ENCODE measurements at places on chromosomes 7 and 10. TPM values are rescaled to one million over a fixed set of nuclear protein-coding genes. Genes with fewer than 3 reads are reported as not detected.
A peak's percentile ranks its signal among the peaks of the same experiment; 100 is the strongest.

DNA sequence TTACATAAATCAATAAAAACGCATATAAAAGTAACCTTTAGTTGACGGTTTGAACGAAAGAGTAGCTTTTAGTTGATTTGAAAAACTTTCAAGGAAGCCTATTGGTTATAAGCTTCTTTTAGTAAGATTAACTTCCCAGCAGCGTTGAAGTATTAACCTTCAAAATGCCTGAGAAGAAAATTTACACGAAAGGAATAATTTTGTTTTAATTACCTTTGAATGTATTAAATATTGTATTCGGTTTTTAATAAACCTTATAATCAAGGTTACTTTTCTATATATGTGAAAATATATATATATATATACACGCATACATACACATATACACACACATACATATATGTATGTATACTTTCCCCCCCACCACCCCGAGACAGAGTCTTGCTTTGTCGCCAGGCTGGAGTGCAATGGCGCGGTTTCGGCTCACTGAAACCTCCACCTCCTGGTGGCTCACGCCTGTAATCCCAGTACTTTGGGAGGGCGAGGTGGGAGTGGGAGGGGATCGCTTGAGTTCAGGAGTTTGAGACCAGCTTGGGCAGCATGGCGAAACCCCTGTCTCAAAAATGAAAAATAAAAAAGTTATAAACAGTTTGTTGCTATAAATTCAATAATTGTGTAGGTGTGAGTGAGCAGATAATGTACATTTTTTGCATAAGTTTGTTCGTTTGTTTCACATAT, 57.6 kb upstream of the EZH2 start:
- DNase-seq: peak; percentile 66

GRCh38 chr10:103759100-103759781, 96.1 kb downstream of the SH3PXD2A start:
- no peak for DNase-seq

DNA sequence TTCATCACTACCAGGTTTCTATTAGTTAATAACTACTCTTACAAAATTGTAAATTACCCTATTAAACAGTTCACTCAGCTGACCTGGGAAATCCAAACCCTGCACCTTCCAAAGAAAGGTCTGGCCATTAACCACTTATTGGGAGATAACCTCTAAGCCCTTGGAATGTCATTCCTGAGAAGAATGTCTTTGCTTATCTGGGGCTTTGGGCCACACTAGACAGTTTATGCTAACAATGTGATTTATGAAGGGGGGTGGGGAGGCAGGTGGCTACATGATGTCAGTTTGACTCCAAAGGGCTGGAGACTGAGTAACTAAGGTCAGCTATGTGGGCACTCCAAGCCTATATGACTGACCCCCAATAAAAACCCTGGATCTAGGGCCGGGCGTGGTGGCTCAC, 50.7 kb downstream of the AKR1D1 start:
- DNase-seq: no peak

- DNase-seq: no peak
These were observed 422.3 kb downstream of the GFRA1 start for GRCh38 chr10:115850666-115851065.

DNA sequence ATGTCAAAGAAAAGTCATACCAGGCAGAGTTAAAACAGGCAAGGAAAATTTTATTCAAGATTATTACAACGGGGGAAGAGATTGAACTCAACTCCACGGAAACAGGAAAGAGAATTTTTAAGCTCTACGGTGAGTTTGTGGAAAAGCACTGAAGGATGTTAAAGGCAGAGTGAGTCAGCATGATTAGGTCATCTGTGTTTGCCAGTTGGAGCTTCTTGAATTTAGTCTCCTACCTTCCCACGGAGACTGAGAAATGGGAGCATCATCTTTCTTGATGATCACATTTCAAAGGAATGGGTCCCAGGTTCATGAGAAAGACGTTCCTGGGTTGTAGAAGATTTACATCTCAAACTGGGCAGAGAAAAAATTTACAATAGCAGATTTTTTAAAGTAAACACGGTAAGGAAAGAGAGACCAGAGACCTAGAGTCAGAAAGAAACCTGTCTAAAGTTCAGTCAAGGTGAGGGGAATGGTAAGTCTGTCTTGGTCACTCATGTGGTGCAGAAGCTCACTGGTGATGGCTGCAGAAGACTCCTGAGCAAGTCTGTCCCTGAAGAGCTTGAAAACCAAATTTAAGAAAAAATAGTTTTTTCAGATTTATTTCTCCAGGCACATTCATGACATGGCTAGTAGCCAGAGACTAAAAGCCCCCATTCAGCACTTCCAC, 516.9 kb upstream of the LRRN3 start:
- DNase-seq: no peak

GRCh38 chr10:91901784-91902677, 7.3 kb downstream of the FGFBP3 start:
- DNase-seq: no peak

DNA sequence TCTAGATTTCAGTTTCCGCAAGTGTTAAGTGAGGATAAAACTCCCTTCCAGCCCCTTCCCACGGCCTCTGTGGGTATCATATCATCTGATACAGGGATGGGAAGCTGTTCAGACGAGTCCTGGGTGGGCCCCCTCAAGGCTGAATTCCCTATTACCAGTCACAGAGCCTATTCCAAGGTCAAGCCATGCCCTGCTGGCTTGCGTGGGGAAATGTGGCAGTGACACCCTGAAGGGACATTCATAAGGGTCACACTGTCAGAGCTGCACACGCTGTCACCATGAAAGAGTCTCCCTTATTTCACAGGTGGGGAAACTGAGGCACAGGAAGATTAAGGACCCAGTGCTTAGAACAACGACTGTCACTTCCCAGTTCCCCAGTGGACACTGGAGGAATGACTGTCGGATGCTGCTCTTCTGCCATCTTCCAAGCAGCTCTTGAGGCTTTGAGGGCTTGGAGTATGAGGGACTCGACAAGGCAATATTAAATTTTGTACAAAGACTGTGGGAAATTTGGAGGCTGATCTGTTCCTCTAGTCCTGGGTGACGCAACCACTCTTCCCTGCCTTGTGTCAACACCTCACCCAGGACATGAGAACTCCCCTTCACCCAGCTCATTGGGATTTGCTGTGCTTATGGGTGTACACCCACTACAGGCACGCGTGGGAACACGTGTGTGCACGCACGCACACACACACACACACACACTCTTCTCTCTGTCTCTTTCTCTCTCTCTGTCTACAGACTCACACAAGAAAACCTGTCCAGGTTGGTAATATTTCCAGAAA, 386.0 kb downstream of the RPS24 start:
- no peak for DNase-seq

DNA sequence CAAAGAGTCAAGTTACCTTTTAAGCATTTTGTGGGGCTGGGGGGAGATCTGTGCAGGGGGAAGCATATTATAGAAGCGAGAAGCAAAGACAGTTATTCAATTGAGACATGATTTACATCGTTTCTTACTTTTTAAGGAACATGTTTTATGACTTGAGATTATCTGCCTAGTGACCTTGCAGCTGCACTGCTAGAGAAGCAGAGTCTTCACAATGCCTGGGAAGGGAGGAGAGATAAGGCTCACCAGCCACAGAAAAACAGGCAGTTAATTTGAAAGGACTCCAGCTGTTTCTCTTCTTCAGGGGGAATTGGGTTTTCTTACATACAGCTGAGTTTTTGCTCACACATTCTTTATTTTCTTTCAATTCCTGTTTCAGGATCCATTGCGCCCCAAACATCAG, 31.0 kb downstream of the PHYH start:
- no peak for DNase-seq

- DNase-seq: no peak
These were observed at the start of gene GAD2 for GRCh38 chr10:26216585-26217395. GAD2 (plus strand) TSS chr10:26216774; CDS start chr10:26216810, 36 bp downstream.

DNA sequence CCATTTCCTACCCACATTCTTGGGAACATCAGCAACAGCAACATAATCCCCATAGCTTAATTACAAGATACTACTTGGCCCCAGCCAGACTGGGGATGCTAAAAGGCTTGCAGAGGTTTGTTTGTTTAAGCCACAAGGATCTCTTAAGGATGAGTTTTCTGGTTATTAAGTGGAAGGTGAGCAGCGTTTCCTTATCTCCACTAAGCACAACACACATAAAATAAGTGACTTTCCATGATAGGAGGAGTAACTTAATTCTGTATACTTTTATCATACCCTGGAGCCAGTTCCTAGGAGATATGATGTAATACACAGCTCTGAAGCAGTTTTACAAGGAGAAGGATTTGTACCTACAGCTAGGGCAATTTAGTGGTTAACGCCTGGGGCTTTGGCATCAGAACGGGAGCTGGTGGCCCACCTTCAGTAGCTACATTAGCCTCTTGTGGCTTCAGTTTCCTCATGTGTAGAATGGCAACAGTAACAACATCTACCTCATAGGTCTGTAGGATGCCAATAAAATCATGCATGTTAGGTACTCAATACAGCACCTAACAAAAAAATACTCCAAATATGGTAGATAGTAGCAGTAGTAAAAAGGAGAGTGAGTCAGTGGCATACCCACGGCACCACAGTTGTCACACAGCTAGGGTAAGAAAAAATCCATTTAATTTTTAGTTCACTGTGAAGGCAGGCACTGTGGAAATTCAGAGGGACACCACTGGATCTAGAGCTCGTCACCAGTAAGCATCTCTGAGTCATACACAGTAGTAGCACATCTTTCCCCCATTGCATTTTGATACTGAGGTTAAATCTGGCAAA, 55.2 kb downstream of the DOCK4 start:
- no peak for DNase-seq

The HOXA13 gene
- total RNA-seq: not detected

The ADAP1 gene
- 5.2 TPM for total RNA-seq

The ASB10 gene
- total RNA-seq: not detected

The MEOX2 gene
- 1.4 TPM for total RNA-seq

Measured in neural crest cell (in vitro differentiated cells).